Stimulated activated CD4-positive, alpha-beta T cell treated with anti-CD3 and anti-CD28 coated beads, Interleukin-15, amount 100 ng/mL, for 24 hours (primary cell): ENCODE measurements at places on chromosomes 6 and 20.

GRCh38 chr6:108687921-108688320, 127.2 kb downstream of the FOXO3 start:
- DNase-seq = no peak

DNA sequence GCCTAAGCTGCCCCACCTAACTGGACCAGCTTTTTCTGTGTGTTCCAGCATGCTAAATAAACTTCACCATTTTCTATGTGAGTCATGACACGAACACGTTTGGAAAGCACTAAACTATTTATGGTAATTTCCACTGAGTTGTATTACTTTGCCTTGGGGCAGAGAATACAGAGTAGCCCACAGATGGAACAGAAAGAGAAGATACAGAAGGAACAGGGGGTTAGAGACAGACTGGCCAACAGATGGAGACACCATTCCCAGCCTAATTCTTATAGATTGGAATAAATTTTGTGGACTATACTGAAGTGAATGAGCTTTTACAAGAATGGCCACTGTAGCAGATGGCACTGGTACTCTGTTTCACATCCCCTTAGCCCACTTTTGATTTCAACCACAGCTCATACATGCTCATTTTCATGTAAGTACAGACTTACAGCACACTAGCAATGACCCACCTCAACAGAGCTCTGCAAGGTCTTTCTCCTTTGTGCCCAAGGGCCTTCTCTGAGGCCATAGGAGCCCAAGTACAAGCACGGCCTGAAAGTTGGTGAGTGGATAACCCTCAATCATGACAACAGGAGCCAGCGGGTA, 13.1 kb upstream of the NT5DC1 start:
- no peak for DNase-seq

DNA sequence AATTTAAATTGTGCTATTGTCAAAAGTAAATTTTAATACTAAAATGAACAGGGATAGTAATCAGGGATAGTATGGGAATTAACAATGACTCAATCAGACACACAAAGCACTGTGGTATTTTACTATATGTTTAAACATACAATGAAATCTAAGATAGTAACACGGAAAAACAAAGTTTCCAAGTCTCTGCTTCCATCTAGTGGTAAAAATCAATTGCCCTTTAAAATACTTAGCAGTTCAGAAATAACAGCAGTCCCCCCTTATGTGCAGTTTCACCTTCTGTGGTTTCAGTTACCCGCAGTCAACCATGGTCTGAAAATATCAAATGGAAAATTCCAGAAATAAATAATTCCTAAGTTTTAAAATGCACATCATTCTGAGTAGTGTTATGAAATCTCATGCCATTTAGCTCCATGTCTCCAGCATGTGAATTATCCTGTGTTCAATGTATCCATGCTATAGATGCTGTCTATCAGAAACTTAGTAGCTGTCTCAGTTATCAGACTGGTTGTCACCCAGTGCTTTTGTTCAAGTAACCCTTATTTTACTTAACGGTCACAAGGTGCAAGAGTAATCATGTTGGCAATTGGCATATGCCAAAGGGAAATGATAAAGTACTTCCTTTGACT, 58.5 kb downstream of the AHI1 start:
- no peak for DNase-seq

- DNase-seq = no peak
These were observed 45.9 kb upstream of the PLN start for GRCh38 chr6:118502169-118502568.

DNA sequence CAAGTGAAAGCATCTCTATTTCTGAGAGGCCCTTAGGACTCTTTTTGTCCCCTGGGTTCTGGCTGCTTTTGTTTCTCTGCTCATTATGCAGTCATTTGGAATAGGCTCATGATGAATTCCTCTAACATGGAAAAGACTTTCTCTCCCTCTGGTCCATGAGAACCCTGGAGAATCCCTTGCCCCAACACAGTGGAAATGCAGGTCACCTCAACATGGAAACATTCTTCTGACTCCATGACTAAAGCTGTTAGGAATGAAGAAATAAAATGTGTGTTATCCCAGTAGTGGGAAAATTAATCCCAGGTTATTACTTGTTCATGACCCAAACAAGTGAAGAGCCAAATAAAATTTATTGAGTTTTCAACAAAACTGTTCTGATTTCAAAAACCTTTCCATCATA, 458.6 kb downstream of the EPM2A start:
- no peak for DNase-seq

DNA sequence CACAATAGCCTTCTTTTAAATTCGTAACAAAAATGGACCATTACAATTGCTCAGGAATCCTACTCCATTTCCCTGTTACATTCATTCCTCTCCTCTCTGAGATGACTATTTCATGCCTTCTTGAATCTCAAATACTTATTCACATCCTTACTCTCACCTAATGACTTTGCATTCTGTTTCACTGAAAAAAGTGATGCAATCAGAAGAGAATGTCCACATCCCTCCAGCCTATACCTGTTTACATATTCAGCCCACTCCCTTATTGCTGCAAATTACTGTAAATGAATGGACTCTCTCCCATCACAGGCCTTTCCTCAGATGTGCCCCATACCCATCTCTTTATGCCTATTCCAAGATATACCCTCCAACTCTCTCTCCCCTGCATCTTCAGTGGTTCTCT, 8.6 kb downstream of the TAAR1 start:
- DNase-seq = no peak
